Stimulated activated CD4-positive, alpha-beta T cell treated with anti-CD3 and anti-CD28 coated beads, Interleukin-15, amount 100 ng/mL, for 1 hour (primary cell): ENCODE measurements at places on chromosomes 7 and 10.

DNA sequence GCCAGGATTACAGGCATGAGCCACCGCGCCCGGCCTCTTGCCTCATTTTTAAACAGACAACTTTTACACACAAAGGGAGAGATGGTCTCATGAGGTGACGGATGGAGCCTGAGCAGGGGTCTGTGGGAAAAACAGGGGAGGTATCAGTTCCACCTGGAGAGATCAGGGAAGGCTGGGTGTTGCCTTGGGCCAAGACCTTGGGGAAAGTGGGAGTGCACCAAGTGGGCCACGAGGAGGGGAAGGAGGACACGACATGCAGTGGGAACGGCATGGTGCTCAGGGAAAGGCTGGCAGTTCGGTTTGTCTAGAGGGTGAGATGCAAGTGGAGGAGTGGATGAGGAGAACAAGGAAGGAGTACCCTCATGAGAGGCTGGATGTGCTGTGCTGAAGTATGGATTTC lies 8.9 kb upstream of the ZNF777 start:
- DNase-seq: no peak

DNA sequence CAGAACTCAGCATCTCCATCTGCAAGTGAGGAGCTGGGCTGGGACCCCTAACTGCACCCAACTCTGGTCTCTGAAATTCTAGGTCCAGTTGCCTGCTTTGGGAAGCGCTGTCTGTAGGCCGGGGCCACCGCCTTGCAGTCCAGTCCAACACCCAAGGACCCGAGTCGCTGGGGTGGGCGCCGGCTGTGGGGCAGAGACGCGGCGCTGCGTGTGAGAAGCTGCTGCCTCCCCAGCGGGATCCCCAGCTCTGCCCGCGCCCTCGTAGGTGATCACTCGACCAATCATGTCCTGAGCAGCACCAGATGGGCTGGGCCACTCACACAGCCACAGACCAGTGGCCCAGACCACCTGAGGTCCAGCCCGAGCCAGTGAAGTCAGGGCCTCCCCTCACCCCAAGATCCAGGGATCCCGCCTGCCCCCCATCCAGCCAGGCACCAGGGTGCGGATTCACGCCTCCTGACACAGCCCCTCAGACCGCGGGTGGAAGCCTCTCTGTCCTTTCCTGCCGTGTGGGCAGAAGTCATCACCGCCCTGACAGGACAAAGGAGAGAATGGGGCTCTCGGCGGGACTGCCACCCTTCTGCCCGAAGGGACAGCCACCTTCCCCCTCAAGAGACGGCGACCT lies 67.4 kb upstream of the ADGRA1 start:
- no peak for DNase-seq

DNA sequence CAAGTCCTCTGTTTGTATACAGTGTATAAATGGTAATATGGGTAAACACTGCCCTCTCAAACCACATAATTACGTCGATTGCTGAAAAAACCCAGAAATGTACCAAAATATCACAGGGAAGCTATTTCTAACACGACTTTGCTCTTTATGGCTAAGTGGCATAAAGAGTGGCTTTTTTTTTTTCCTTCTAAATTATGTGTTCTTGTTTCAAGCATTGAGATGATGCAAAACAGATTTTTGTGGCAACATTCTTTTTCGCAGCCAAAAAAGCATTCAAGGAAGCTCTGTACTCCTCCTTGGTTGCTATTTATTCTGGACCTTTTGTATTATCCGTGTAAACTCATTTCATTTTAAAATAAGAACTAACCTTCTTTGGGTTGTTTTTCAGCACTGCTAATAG lies 138.9 kb downstream of the VTI1A start:
- no peak for DNase-seq

DNA sequence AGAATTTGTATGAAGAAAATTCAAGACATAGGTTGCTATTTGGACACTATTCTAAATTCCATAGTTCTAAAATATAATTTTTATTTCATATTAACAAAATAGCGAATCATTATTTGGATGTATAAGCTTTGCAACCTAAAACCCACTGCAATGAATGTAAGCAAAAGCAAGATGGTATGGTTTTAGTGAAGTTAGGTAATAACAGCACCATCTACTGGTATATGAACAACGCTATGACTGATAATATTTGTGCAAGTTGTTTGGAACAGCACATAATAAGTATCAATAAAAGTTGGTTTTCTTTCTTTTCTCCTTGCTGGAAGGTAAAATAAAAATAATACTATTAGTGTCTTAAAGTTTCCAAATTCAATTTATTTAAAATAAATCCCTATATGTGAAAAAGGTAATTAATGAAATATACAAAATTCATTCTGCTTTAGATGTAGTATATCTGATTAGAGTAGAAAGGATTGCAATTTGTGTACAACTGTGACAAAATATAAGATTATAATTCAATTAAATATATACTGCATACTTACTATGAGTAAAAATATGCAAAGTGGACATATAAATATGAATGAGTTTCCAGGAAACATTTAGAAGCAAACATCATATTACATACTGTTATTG lies 79.0 kb upstream of the LSM8 start:
- no peak for DNase-seq

- DNase-seq: no peak
Measured at GRCh38 chr7:113652501-113652900, 266.3 kb downstream of the PPP1R3A start.

GRCh38 chr10:122331100-122331499 lies 43.4 kb upstream of the PLEKHA1 start:
- DNase-seq: no peak

- no peak for DNase-seq
Measured at GRCh38 chr7:27472043-27472442, 190.6 kb downstream of the HIBADH start.

DNA sequence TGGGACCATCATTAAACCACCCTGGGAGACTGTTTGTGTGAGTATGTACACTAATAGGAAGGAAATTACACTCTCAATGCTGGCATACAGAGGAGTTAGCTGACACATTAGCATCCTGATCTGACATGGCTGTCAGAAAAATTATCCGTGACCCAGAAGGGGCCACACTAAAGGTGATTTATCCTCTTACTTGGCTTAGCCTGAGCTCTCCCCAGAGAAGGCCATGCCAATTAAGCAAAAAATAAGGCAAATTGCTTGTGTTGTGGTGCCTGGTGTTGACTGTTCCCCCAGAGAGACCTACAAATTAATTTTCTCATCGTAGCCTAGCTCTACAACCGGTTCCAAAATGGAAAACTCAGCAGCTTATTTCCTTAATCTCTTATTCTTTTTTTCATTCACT lies 992.3 kb downstream of the KCNMA1 start:
- DNase-seq: no peak

- no peak for DNase-seq
Measured at GRCh38 chr7:102376964-102377466, 19.1 kb upstream of the PRKRIP1 start.

DNA sequence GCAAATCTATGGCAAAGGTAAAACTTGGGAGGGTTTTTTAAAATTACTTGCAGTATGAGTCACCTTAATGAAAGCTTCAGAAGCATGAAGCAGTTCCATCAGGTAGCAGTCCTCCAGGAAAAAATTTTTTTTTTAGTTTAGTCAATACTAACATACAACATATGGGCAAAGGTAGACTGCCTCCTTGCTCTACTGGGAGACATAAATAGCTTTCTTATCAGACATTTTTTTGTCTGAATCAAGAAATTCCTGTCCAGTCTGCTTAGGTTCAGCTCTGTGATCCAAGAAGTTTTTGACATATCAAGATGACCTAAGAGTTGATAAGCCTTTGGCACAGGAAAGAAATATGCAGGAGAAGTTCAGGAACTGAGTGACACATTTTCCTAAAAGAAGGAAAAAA lies 171.5 kb upstream of the TCF7L2 start:
- no peak for DNase-seq

DNA sequence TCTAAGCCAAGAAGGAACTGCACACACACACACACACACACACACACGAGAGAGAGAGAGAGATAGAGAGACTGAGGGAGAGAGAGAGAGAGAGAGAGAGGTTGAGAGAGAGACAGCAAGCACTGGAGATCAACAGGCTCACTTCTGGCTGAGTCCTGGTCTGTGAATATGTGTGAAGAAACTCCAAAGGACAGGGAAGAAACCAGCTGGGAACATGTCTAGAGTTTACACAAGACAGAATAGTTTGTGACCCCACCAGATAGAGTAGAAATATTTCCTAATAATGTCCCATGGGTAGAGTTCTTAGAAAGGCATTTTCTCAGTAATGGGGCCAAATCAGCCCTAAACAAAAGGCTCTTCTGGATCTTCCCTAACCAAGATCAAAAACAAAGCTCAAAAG lies 155.5 kb upstream of the IGFBP3 start:
- DNase-seq: no peak
